Upper lobe of right lung (tissue), 1 donor: ENCODE measurements at places on chromosomes 1 and 21. TPM values are rescaled to one million over a fixed set of nuclear protein-coding genes. Genes with fewer than 3 reads are reported as not detected.

- DNase-seq = no peak
- peak overlapping the region; percentile 42 for H3K27ac ChIP-seq
- H3K4me3 ChIP-seq = no peak overlapping the region
- H3K27me3 ChIP-seq = no peaks in the 10 kb centered on the region
- no peaks in the 10 kb centered on the region for H3K36me3 ChIP-seq
These were observed 104.3 kb downstream of the RYR2 start for GRCh38 chr1:237146241-237146640.

DNA sequence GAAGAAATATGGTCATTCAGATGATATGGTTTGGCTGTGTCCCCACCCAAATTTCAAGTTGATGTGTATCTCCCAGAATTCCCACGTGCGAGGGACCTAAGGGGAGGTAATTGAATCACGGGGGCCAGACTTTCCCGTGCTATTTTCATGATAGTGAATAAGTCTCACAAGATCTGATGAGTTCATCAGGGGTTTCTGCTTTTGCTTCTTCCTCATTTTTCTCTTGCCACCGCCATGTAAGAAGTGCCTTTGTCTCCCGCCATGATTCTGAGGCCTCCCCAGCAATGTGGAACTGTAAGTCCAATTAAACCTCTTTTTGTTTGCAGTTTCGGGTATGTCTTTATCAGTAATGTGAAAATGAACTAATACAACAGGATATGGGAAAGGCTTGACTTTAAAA, 1.4 kb upstream of the DPM3 start:
- peaks cover 26% of the 10 kb centered on the region for H3K4me1 ChIP-seq
- H3K27me3 ChIP-seq = peaks cover 5% of the 10 kb centered on the region
- no peak for DNase-seq
- peaks cover 15% of the 10 kb centered on the region for H3K36me3 ChIP-seq
- no peak overlapping the region for H3K4me3 ChIP-seq
- no peak overlapping the region for H3K27ac ChIP-seq

- no peaks in the 10 kb centered on the region for H3K4me1 ChIP-seq
- H3K27me3 ChIP-seq = no peaks in the 10 kb centered on the region
- no peak for DNase-seq
- no peak overlapping the region for H3K4me3 ChIP-seq
- H3K27ac ChIP-seq = no peak overlapping the region
These were observed 450.5 kb downstream of the NUF2 start for GRCh38 chr1:163772246-163772645.

GRCh38 chr1:37561133-37562132, 4.7 kb downstream of the DNALI1 start:
- H3K27me3 ChIP-seq = no peaks in the 10 kb centered on the region
- H3K36me3 ChIP-seq = peaks cover 23% of the 10 kb centered on the region
- H3K4me3 ChIP-seq = no peak overlapping the region
- H3K27ac ChIP-seq = no peak overlapping the region

The C1QTNF12 gene
- 2.6 TPM for total RNA-seq

The PTGFR gene
- 3.0 TPM for total RNA-seq

GRCh38 chr1:34162852-34163766, 1.9 kb downstream of the CSMD2 start:
- H3K27ac ChIP-seq = no peak overlapping the region
- H3K36me3 ChIP-seq = no peaks in the 10 kb centered on the region
- peaks cover 19% of the 10 kb centered on the region for H3K4me1 ChIP-seq
- peak; percentile 89 for DNase-seq

The RUNX1 gene
- total RNA-seq = 86.9 TPM

GRCh38 chr1:27571439-27572018, 32.4 kb downstream of the AHDC1 start:
- H3K4me1 ChIP-seq = peaks cover 83% of the 10 kb centered on the region
- H3K4me3 ChIP-seq = no peak overlapping the region
- no peaks in the 10 kb centered on the region for H3K27me3 ChIP-seq
- H3K36me3 ChIP-seq = no peaks in the 10 kb centered on the region
- peak overlapping the region; percentile 68 for H3K27ac ChIP-seq

The C1orf210 gene
- 18.9 TPM for total RNA-seq

GRCh38 chr1:232936941-232937340, 13.5 kb upstream of the NTPCR start:
- H3K4me1 ChIP-seq = no peaks in the 10 kb centered on the region
- no peak for DNase-seq
- H3K27me3 ChIP-seq = no peaks in the 10 kb centered on the region
- H3K4me3 ChIP-seq = no peak overlapping the region
- no peak overlapping the region for H3K27ac ChIP-seq

DNA sequence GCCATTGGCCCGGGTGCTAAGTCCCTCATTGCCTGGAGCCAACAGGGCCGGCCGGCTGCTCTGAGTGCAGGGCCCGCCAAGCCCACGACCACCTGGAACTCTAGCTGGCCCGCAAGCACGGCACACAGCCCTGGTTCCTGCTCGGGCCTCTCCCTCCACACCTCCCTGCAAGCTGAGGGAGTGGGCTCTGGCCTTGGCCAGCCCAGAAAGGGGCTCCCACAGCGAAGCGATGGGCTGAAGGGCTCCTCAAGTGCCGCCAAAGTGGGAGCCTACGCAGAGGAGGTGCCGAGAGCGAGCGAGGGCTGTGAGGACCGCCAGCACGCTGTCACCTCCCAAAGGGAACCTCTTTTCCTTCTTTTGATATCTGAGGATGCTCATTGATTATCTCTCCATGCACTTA, 283.4 kb downstream of the PRDM2 start:
- H3K4me3 ChIP-seq = no peak overlapping the region
- H3K27ac ChIP-seq = no peak overlapping the region
- H3K27me3 ChIP-seq = no peaks in the 10 kb centered on the region
- DNase-seq = no peak

- no peak overlapping the region for H3K27ac ChIP-seq
- H3K36me3 ChIP-seq = no peaks in the 10 kb centered on the region
- DNase-seq = no peak
- no peaks in the 10 kb centered on the region for H3K27me3 ChIP-seq
- H3K4me3 ChIP-seq = no peak overlapping the region
- no peaks in the 10 kb centered on the region for H3K4me1 ChIP-seq
These were observed 126.4 kb upstream of the C1orf21 start for GRCh38 chr1:184260382-184260781.

- no peaks in the 10 kb centered on the region for H3K27me3 ChIP-seq
- H3K36me3 ChIP-seq = no peaks in the 10 kb centered on the region
- H3K4me3 ChIP-seq = no peak overlapping the region
- no peak overlapping the region for H3K27ac ChIP-seq
- H3K4me1 ChIP-seq = peaks cover 14% of the 10 kb centered on the region
These were observed 132.6 kb downstream of the MRPS6 start for GRCh38 chr21:34205811-34206571.

GRCh38 chr1:217273866-217274265, 357.0 kb downstream of the GPATCH2 start:
- no peaks in the 10 kb centered on the region for H3K27me3 ChIP-seq
- no peak overlapping the region for H3K4me3 ChIP-seq
- no peak for DNase-seq
- H3K27ac ChIP-seq = no peak overlapping the region
